Stimulated activated CD8-positive, alpha-beta memory T cell treated with anti-CD3 and anti-CD28 coated beads, Interleukin-15, amount 100 ng/mL, for 48 hours (primary cell): ENCODE measurements at places on chromosomes 16 and 17.

GRCh38 chr17:17151541-17151940 lies 54.6 kb downstream of the PLD6 start:
- DNase-seq = no peak

DNA sequence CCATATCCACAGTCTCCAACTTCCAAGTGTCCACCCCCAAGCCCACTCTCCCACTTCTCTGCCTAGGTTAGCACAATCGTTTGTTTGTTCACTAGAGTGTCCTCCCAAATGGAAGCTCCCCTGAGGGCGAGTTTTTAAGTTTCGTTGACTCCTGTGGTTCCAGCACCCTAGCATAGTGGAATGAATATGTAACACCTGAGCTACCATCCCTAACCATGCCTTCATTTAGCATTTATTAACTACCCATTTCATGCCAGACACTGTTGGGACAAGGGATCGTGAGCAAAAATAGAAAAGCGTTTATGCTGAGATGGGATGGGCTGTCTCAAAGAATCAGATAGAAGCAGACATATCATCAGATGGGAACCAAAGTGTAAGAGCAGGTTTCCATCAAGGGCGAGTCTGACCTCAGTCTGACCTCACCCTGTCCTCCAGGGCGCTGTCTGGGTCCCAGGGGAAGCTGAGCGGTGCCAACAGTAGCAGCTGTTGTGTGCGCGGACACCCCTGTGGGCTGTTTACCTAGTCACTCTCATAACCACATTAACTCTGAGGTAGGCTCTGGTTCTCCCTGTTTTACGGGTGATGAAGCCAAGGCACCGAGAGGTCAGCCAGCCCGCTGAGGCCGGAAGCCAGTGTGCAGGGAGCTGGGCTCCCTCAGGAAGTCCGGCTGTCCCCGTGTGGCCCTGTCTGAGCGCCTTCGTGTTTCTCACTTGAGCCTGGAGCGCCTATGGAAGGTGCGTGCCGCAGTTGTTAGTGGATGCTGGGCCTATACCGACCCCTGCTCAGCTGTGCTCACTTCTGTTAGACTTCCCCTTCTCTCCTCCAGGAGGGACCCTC lies 6.2 kb downstream of the CNP start:
- DNase-seq = no peak

- no peak for DNase-seq
Observed at GRCh38 chr16:8950580-8951077, 13.1 kb downstream of the USP7 start.

DNA sequence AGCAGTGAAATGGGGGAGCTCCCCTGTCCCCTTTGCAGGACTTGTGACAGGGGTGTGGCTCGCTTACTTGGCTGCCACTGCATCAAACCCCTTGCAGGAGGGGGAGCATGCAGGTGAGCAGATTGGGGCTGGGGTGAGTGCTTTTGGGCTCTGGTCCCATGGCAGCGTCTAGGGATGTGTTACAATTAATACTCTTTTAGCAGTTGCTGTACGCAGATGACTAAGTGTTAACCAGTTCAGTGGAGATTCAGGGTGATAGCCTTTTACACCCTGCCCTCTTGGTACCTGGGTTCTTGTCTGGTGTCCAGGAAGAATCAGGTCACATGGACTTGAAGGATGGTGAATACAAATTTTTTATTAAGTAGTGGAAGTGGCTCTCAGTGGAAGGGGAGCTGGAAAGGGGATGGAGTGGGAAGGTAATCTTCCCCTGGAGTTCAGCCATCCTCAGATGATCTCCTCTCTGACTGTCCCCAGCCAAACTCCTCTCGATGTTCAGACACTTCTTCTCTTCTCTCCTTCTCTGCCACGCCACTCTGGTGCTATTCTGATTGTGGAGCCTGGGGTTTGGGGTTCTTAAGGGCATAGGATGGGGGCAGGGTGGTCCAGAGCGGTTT lies 100.1 kb downstream of the MARF1 start:
- DNase-seq = no peak

DNA sequence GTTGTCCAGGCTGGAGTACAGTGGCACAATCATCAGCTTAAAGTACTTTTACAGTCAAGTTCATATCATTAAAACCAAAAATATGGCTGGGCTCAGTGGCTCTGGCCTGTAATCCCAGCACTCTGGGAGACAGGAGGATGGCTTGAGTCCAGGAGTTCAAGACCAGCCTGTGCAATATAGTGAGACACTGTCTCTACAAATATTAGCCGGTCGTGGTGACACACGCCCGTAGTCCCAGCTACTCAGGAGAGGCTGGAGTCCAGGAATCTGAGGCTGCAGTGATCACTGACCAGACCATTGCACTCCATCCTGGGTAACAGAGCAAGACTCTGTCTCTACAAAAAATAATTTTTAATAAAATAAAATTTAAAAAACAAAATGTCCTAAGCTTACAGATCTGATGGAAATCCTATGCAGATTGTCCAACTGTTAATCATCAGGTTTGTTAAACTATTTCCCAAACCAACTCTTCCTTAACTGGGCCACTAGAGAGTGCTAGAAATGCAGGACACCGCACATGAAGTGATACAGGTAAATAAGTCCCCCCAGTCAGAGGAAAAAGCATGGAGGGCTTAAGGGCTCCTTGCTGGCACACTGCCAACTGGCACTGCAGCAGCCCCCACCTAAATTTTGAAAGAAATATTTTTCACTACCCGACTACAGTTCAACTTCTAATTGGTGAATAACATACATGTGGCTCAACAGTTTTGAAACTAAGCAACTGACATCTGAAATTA lies 2.8 kb downstream of the USP22 start:
- no peak for DNase-seq

GRCh38 chr17:74290340-74290739 lies 16.3 kb downstream of the DNAI2 start:
- DNase-seq = no peak
